ENCODE measurements at places on chromosomes 6 and 20. TPM values are rescaled to one million over a fixed set of nuclear protein-coding genes. Genes with fewer than 3 reads are reported as not detected.
A peak's percentile ranks its signal among the peaks of the same experiment; 100 is the strongest.

GRCh38 chr6:150260931-150261330, 107.9 kb upstream of the IYD start:
- no peaks in the 10 kb centered on the region for H3K27me3 ChIP-seq
- no peaks in the 10 kb centered on the region for H3K36me3 ChIP-seq
- H3K27ac ChIP-seq = no peak overlapping the region
- no peak overlapping the region for H3K4me3 ChIP-seq
- DNase-seq = no peak
- no peaks in the 10 kb centered on the region for H3K4me1 ChIP-seq

DNA sequence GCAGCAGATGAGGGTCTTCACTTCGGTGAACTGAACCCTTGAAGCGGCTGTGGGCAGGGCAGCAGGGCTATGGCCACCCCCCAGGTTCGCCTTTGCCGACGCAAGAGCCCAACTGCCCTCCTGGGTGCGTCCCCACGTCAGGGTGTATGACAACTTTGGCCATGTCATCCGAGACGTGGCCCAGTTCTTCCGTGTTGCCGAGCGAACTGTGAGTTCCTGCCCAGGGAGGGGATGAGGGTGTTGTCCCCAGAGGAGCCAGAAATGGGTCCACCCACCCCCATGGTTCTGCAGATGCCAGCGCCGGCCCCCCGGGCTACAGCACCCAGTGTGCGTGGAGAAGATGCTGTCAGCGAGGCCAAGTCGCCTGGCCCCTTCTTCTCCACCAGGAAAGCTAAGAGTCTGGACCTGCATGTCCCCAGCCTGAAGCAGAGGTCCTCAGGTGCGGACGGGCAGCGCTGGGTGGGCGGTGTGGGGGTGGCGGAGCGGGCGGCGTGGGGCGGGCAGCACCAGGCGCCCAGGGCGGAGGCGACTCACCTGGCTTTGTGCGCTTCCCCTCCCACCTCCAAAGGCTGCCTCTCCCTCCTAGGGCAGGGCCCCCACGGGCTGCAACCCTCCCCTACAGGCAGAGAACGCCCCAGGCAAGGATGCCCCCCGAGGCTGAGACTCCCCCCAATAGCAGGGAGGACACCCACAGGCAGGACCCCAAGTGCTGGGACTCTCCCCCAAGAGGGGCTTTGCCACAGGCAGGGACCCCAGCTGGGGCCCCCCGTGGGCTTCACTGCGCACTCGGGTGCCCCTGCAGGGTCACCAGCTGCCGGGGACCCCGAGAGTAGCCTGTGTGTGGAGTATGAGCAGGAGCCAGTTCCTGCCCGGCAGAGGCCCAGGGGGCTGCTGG, 6.2 kb upstream of the TNFRSF6B start:
- H3K27ac ChIP-seq = no peak overlapping the region
- no peak for DNase-seq
- peaks cover 15% of the 10 kb centered on the region for H3K4me1 ChIP-seq
- no peaks in the 10 kb centered on the region for H3K36me3 ChIP-seq

- no peaks in the 10 kb centered on the region for H3K36me3 ChIP-seq
- no peaks in the 10 kb centered on the region for H3K27me3 ChIP-seq
- no peaks in the 10 kb centered on the region for H3K4me1 ChIP-seq
- no peak overlapping the region for H3K4me3 ChIP-seq
- no peak for DNase-seq
- H3K27ac ChIP-seq = no peak overlapping the region
Observed at GRCh38 chr20:33145521-33145920, 22.4 kb upstream of the BPIFA2 start.

- no peaks in the 10 kb centered on the region for H3K36me3 ChIP-seq
- DNase-seq = peak; percentile 59
- H3K27me3 ChIP-seq = no peaks in the 10 kb centered on the region
- H3K4me1 ChIP-seq = no peaks in the 10 kb centered on the region
Observed at GRCh38 chr6:22631091-22631490, 61.7 kb downstream of the HDGFL1 start.

DNA sequence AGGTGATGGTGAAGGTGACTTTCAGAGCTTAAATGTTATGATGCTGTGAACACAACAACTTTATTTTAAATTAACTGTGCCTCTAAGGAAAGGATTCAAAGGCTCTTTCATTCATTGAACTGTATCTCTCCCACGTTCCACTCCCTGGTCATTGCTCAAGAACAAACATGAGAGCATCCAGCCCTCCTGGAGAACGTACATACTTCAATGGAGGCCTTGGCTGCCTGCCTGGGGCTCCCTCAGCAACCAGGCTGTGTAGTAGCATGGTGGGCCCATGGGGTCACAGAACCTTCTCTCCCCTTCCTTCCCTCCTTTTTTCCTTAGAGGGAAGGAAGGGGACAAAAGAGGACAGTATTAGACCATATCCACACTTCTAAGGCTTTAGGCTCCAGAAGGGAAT, 234.3 kb downstream of the CDC5L start:
- no peak overlapping the region for H3K27ac ChIP-seq
- no peaks in the 10 kb centered on the region for H3K36me3 ChIP-seq
- H3K27me3 ChIP-seq = no peaks in the 10 kb centered on the region

GRCh38 chr6:51526922-51527321, 560.5 kb downstream of the PKHD1 start:
- DNase-seq = no peak
- H3K36me3 ChIP-seq = no peaks in the 10 kb centered on the region
- no peak overlapping the region for H3K4me3 ChIP-seq
- no peaks in the 10 kb centered on the region for H3K27me3 ChIP-seq

GRCh38 chr6:81761197-81761596, 8.7 kb upstream of the TENT5A start:
- no peak overlapping the region for H3K4me3 ChIP-seq
- H3K36me3 ChIP-seq = no peaks in the 10 kb centered on the region
- no peaks in the 10 kb centered on the region for H3K4me1 ChIP-seq
- DNase-seq = no peak

DNA sequence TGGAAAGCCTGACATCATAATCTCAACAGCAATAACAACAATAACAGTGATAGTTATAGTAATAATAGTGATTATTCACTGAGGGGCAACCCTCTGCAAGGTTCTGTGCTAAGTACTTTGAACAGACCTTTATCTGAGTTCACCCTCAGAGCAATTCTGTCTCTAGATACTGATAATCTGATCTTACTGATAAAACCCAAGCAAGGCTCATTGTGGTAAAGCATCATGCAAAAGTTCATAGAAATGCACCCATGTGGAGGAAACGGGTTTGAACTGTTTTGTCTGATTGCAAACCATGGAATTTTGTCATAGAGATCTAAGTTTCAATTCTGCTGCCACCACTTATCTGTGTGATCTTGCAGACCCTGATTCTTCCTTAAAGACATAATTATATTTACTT, 1.3 kb upstream of the KIAA0408 start:
- no peak for DNase-seq
- H3K27ac ChIP-seq = peak overlapping the region; percentile 79
- H3K27me3 ChIP-seq = no peaks in the 10 kb centered on the region
- no peaks in the 10 kb centered on the region for H3K36me3 ChIP-seq
- H3K4me3 ChIP-seq = no peak overlapping the region

DNA sequence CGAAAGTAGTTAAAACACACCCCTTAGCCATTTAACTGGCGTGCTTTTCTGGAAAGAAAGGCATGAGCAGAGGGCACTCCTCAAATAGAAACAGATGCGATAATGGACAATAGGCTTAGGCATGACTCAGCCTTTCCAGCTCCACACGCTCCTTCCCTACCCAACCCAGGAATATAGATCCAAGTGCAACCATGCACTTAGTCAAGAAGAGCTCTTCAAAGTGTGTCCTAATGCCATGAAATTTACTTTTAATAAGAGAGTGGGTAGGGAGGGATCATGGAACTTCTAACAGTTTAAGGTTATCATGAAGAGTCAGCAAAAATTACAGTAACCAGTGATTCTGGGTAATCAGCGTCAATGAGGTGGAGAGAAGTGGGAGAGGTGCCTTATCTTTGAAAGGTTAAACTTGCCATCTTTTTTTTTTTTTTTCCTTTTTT, 2.4 kb upstream of the EFHC1 start:
- H3K27ac ChIP-seq = no peak overlapping the region
- H3K4me1 ChIP-seq = no peaks in the 10 kb centered on the region
- H3K36me3 ChIP-seq = no peaks in the 10 kb centered on the region
- H3K27me3 ChIP-seq = no peaks in the 10 kb centered on the region
- no peak for DNase-seq

GRCh38 chr6:89950879-89951391, 56.7 kb downstream of the GJA10 start:
- no peak overlapping the region for H3K27ac ChIP-seq
- no peaks in the 10 kb centered on the region for H3K27me3 ChIP-seq
- H3K36me3 ChIP-seq = no peaks in the 10 kb centered on the region
- no peak overlapping the region for H3K4me3 ChIP-seq
- no peak for DNase-seq

DNA sequence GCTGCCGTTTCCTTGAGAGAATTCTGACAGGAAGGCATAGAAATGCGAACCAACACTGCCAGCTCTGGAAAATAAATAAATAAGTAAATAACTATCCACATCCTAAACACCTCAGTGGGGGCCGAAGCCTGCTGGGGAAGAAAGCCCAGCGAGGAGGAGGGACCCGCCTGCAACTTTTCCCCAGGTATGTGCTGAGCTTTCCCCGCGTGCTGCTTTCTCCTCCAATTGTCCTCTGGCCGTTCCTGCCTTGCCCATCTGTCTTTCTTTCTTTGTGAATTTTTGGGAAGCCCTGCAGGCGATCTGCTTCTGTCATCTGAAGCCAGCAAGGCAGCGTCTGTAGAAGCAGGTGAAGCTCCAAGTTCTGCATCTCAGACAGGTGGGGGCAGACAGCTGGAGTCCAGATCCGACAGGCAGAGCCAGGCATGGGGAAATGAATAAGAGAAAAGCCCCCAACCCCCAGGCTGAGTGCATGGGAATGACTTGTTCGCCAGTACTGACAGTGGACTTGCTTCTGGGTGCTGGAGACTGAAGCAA, 49.2 kb upstream of the IL17A start:
- H3K27me3 ChIP-seq = no peaks in the 10 kb centered on the region
- H3K36me3 ChIP-seq = no peaks in the 10 kb centered on the region
- no peak overlapping the region for H3K4me3 ChIP-seq

- H3K27ac ChIP-seq = no peak overlapping the region
- DNase-seq = no peak
- no peaks in the 10 kb centered on the region for H3K4me1 ChIP-seq
Observed at GRCh38 chr6:29757282-29757681, 34.0 kb downstream of the HLA-F start.

DNA sequence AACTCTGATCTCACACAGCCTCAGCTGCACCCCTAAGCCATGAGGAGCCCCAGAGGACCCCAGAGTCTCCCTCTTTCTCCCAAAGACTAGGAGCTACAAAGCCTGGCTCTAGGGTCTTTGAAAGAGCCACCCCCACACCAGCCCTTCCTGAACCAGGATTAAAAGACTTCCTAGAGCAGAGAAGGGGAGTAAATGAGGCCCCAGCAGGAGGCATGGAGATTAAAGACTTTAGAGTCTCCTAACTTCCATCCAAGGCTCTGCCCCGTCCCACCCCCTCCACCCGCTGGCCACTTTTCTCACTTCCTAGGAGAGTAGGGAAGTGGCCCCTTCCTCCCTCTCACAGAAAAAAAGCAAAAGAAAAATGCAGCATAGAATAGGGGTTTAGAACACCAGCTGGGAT, 1.7 kb downstream of the PREX1 start:
- no peak overlapping the region for H3K4me3 ChIP-seq
- H3K27me3 ChIP-seq = no peaks in the 10 kb centered on the region
- no peak for DNase-seq
- no peaks in the 10 kb centered on the region for H3K36me3 ChIP-seq
- H3K27ac ChIP-seq = no peak overlapping the region

DNA sequence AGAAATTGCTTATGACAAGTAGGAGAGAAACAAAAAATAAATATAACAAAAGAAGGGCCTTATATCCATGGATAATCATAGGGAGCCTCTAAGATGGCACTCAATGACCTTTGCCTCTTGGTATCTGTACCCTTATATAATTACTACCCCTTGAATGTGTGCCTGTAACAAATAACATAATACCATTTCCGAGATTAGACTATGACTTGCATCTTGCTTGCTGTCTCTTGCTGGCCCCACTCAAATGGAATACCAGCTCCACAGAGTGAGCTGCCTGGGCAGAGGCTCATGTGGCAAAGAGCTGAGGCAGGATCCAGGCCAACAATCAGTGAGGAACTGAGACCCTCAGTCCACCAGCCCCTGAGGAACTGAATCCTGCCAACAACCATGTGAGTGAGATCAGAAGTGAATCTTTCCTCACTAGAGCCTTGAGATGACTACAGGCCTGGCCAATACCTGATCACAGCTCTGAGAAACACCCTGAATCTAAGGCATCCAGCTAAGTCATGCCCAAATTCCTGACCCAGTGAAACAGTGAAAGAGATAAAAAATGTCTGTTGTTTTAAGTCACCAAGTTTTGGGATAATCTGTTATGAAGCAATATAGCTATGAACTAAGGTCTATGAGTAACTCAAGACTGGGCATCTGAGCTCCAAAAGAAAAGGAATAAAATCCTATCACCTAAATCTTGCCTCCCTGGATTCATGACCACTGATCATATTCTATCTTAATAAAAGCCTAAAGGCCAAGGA, 5.5 kb downstream of the KATNA1 start:
- no peaks in the 10 kb centered on the region for H3K27me3 ChIP-seq
- H3K27ac ChIP-seq = no peak overlapping the region
- H3K4me3 ChIP-seq = no peak overlapping the region
- H3K36me3 ChIP-seq = no peaks in the 10 kb centered on the region

DNA sequence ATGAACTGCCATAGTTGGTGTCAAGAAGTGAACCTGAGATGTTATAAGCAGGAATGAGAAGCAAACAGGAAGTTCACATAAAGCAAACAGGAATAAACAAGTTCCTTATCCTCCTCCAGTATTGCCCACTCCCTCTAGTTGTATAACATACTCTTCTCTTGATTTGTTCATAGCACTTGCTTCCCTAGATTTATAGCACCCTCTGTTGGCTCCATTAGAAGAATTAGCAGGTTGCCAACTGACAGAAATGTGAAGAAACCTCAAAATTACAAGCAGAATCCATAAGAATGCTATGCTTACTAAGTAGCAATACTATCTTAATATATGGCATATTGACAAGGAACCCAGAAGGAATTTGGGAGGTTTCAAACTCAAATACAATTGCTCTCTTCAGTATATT, 195.4 kb downstream of the TBX18 start:
- no peaks in the 10 kb centered on the region for H3K36me3 ChIP-seq
- H3K4me3 ChIP-seq = no peak overlapping the region
- no peaks in the 10 kb centered on the region for H3K27me3 ChIP-seq
- H3K27ac ChIP-seq = no peak overlapping the region

IPCEF1 gene
- total RNA-seq = 9.7 TPM

PI3 gene
- not detected for total RNA-seq

CCDC170 gene
- 5.7 TPM for total RNA-seq

ARFGEF3 gene
- 1.8 TPM for total RNA-seq

GTSF1L gene
- total RNA-seq = not detected

PAK1IP1 gene
- total RNA-seq = 23.2 TPM

Measured in uterus (tissue), 4 donors.